Stimulated activated CD8-positive, alpha-beta memory T cell treated with anti-CD3 and anti-CD28 coated beads, Interleukin-7, amount 100 ng/mL, for 1 hour (primary cell): ENCODE measurements at places on chromosomes 16 and 17.

- no peak for DNase-seq
These were observed 236.6 kb upstream of the NLRP1 start for GRCh38 chr17:5820721-5821456.

DNA sequence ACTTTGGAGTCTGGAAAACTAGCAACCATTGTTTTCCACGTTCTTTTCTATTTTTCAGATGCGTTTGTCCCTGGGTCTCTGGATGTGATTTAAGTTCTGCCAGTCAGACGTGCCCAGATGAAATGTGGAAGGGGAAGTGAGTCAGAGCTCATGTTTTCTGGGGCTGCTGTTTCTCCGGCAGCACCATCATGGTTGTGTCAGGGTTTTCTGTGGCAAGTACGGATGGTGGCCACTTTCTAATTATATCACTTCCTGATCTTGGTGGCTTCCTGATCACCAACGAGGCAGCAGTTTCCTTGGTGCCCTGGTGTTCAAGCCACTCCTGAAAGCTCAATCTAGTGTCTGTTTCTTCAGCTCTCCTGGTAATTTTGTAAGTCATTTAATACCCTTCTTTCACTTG is 31.4 kb upstream of the PMFBP1 start:
- DNase-seq: no peak

- peak; percentile 52 for DNase-seq
These were observed at the start of gene ZNF23 for GRCh38 chr16:71461686-71462648. ZNF23 (minus strand) TSS chr16:71462247; CDS start chr16:71456796, 5,451 bp downstream.

- DNase-seq: no peak
These were observed 116.4 kb upstream of the ZNF750 start for GRCh38 chr17:82956146-82956725.

GRCh38 chr16:85863384-85863774 is 35.6 kb upstream of the IRF8 start:
- DNase-seq: no peak

- no peak for DNase-seq
These were observed 206.1 kb downstream of the CDH13 start for GRCh38 chr16:82832821-82833220.

DNA sequence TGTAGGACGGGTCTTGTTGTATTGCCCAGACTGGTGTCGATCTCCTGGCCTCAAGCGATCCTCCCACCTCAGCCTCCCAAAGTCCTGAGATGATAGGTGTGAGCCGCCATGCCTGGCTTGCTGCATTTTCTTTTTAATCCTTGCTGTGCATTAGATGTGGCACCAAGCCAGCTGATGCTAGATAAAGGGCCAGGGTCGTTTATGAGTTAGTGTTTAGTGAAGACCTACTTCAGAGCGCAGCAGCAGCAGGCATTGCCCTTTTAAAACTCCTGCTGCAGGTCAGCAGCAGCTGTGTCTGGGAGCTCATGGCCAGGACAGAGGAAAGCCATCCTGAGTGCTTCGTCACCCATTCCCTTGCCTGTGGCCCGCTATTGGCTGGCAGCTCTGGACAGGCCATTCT is 237.3 kb downstream of the CCDC182 start:
- DNase-seq: no peak

GRCh38 chr16:14061732-14062259 is 9.3 kb upstream of the MRTFB start:
- DNase-seq: no peak

- no peak for DNase-seq
These were observed 957.1 kb upstream of the RBFOX1 start for GRCh38 chr16:6375465-6376075.

- DNase-seq: no peak
These were observed 1.1 kb downstream of the UNC13D start for GRCh38 chr17:75842963-75843576.

DNA sequence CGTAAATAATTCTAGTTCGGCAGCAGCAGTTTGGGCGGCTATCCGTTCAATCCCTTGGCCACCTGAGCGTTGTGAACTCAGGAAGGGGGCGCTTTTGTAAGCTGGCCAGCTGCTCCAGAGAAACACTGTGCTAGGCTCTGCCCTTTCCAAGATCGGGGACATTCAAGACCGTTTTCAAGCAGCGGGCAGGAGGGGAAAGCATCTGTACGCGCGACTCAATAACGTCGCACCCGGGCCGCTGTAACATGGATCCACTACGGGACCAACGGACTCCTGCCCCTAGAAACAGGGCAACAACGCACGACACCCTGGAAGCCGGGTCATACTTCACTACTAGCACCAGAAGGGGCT is 463 bp downstream of the TOP2A start:
- no peak for DNase-seq

DNA sequence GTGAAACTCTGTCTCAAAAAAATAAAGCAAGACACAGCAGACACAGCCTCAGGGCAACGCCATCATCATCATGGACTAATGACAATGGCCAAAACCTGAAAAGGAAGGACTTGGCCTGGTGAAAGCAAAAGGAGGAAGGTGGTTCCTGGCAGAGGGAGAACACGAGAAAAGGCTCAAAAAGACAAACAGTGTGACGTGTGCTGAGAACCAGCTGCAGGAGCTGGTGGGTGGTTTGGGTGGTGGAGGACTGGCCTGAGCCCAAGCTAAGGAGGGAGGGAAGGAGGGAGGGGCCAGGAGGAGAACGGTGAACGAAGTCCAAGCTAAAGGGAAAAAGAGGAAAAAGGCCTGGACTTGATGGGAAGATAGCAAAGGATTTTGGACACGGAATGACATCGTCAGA is 85.1 kb downstream of the SLC39A11 start:
- no peak for DNase-seq

- no peak for DNase-seq
These were observed 21.5 kb downstream of the UBE2G1 start for GRCh38 chr17:4344926-4345325.

DNA sequence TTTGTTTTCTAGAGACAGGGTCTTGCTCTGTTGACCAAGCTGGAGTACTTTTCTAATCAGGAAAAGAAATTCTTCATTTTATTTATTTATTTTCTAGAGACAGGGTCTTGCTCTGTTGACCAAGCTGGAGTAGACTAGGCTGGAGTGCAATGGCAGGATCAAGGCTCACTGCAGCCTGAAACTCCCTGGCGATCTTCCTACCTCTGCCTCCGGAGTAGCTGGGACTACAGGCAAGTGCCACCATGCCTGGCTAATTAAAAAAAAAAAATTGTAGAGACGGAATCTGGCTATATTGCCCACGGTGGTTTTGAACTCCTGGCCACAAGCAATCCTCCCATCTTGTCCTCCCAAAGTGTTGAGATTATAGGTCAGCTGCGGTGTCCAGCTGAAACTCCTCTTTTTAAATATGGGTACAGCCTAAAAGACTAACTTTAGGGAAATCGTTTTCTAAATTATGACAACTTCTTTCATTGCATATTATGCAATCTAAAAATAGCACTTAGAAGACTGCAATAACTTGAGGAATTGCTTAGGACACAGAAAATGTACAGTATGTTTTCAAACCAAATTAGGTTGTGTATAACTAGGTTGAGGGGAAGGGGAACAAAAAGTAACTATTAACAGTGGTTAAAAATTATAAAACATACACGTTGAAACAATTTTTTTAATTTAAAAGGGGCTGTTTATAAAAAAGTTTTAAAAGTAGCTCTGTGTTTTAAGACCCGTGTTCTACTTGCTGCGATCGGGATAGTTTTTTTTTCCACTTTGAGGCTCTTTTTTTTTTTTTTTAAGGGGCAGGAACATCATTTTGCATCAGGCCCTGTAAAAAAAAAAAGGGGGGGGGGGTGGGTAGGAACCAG is 4.7 kb downstream of the PRAC1 start:
- no peak for DNase-seq

GRCh38 chr17:56185491-56186221 is 32.4 kb downstream of the ANKFN1 start:
- DNase-seq: no peak

DNA sequence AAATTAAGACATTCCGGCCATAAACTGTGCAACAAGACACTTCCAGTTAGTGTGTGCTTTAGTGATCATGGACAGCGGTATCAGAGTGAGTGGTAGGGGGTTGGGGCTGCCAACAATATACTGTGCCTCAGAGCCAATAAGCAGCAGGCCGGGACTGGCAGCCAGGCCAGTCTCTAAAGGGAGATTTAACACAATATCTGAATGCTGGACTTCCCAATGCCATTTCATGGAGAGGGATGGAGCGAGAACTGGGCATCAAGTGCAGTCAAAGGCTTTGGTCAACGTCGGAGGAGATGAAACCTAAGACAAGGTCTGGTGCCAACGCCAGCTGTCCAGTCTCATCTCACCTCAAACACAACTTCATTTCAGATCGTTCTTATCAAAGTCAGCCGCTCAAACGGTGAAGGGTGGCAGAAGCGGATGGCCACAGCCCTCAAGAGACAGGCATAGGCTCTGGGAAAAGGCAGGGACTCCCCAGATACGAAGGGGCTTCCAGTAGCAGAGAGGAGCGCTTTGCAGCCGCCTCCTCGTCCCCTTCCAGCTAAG is 935 bp downstream of the USP32 start:
- no peak for DNase-seq

DNA sequence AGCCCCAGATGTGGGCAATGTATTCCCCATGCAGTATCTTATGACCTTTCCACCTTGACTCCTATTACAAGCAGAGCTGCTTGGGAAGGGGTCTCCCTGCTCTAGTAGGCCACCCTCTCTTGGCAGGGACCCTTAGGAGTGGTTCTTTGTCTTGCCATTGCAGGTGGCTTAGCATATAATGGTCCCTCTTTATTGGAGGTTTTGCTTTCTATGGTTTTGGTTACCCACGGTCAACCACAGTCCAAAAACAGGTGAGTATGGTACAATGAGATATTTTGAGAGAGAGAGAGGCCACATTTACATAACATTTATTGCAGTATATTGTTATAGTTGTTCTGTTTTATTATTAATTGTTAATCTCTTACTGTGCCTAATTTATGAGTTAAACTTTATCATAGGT is 472.8 kb upstream of the ASIC2 start:
- DNase-seq: no peak

DNA sequence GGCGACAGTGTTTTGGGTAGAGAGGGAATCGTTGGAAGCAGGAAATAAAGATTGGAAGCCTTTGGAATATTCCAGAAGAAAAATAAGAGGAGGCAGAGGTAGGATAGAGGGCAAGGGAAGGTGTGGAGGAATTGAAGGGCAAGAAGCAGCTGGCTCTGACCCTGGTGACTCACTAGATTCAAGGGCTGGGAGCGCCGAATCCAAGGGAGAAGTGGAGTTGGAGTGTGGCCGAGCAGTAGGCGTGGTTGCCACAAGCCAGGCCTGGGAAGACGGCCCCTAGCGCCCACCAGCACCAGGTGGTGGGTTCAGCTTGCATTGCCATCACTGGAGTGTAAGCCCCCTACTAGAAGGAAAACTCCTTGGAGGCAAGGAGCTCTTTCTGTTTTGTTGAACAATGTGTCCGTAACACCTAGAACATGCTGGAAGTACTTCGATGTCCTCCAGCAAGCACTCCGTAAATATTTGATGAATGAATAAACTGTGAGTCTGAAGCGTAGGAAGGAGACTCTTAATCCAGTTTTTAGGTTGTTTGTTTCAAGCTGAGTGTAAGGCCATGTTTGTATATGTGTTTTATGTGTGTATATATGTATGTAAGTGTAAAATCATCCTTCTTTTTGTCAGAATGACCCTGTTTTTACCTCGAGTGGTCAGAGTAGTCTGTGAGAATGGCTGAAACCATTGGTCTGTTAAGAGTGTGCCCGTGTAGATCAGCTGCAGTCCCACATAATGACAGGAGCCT is 139.5 kb downstream of the CMIP start:
- no peak for DNase-seq

DNA sequence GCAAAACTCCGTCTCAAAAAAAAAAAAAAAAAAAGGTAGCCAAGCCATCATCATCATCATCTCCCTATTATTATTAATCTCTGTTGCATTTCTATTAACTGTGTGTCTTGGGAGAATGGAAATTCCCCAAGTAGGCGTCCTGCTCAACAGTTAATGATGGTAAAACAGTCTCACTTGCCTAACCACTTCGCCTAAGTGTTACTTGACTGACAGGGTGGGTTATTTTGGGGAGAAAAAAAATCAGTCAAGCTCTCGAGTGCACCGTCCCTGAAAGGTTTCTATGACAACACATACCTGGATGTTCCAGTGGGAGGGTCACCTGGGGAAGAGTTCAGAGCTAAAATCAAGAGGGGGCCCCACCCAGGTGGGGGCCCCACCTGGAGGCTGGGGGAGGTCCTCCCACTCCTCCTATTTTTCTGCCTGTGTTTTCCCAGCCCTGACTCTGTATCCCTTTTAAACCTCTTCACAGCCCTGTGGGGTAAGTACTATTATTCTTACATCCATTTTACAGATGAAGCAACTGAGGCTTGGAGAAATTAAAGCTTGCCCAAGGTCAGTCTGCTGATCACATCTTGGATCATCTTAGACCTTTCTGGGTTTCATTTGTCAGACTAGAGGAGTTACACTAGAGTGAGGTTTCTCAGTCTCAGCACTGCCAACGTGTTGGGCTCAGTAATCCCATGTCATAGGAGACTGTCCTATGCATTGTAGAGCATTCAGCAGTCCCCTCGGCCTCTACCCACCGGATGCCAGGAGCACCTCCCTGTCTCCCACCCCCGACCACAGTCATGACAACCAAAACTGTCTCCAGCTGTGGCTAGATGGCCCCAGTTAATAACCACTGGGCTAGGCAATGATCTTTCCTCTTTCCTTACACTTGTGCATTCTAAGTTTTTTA is 11.0 kb upstream of the ABAT start:
- no peak for DNase-seq

GRCh38 chr16:71354156-71354555 is 4.4 kb upstream of the CALB2 start:
- DNase-seq: no peak

GRCh38 chr17:44502598-44503146 is 534 bp downstream of the GPATCH8 start:
- DNase-seq: peak; percentile 4

GRCh38 chr17:39612935-39613464 is 5.3 kb upstream of the NEUROD2 start:
- DNase-seq: no peak

DNA sequence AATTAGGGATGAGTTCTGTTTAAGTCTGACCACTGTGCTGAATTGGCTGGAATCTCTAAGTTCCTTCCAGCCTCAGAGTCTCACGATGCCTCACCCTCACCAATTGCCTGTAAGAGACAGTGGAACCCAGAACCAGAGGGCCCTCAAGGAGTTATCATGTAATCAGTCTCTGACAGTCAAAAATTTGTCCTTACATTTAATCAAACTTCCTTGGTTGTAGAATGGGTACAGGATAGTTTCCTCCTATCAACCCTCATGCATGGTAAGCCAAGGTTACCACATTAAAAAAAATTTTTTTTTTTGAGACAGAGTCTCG is 83.2 kb downstream of the CDK5R1 start:
- DNase-seq: no peak

- no peak for DNase-seq
These were observed 9.5 kb upstream of the PNPO start for GRCh38 chr17:47931848-47932247.

DNA sequence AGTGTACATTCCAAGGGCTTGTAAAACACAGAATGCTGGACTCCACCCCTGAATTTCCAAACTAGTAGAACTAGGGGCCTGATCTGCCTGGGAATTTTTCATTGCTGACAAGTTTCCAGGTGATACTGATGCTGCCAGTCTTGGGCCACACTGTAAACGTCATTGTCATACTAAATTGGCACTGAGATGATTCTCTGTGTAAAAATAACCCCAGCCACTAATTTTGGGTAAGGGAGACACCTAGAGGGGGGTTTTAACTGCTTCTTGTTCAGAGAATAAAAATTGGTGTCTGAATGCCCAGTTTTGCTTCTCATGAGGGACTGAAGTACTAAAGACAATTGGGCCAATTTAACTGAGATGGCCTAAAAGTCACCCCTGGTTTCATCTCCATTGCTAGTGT is 5.0 kb upstream of the CDH13 start:
- DNase-seq: no peak

- DNase-seq: no peak
These were observed 30.5 kb downstream of the CACNG4 start for GRCh38 chr17:66994930-66995535.

GRCh38 chr16:87212026-87212425 is 105.2 kb downstream of the C16orf95 start:
- DNase-seq: no peak
